Neural crest cell (in vitro differentiated cells): ENCODE measurements at places on chromosomes 6 and 20.

DNA sequence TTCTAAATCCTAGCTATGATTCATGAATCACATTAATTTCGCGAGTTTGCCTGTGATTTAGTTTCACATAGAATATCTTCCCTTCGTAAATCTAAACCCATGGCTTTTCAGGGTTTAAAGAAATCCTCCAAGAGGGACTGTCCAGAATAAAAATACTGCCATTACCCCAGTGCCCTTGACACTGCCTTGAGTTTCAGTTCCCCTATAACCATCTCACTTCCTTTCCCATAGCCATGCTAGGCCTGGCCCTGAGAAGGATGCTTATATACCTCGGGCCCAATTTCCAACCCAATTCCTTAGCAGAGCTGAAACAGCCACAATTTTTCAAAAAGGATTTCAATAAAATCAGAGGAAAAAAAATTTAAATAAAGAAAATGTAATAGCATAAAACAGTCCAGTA is 697.3 kb downstream of the FRK start:
- DNase-seq, result no peak

DNA sequence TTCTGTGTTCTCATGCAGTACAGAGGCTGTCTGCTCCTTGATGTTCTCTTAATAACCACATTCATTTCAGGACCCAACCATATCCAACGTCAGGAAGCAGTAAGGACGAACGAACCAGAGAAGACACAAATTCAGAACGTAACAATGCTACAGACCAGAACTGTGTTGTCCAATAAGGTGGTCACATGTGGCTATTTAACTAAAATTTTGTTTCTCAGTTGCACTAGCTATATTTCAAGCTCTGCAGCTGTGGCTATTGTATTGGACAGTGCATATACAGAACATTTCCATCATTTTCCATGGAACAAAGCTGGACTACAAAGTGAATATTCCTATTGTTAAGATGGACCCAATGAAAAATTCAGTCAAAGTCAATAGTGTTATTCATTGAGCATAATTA is 27.0 kb downstream of the MAP7 start:
- no peak for DNase-seq

DNA sequence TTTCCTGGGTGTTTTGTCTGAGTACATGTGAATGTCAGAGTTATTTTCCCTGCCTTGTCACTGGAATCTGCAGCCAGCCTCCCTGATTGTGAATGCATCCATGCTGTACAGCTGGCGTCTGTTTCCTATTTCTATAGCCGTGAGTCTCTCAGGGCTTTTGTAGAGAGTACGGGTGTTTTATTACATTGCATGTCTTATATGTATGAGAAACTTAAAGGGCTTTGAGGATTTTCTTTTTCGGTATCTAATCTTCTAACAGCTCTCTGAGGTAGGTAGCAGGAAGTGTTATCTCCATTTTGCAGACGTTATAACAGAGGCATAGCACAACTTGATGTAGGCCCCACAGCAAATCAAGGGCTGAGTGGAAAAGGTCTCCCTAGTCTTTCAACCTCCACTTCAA is 272.9 kb downstream of the PRL start:
- DNase-seq, result no peak

DNA sequence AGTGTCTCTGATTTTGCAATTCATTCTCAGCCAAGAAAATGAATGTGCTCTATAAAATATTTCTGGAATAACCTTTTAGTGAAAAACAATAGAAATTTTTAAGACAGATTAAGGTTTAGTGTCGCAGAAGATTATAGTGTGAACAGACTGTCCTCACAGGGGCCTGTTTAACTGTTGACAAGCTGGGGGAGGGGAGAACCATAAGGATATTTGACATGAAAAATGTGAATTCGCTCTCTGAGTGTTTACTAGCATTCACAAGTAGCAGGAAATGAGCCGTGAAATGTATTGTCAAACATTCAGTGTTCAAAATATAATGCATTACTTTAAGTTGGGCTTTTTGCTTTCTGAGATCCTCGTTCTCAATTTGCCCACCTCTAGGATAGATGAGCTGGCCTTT is 134.8 kb upstream of the TSHZ2 start:
- DNase-seq, result no peak

- DNase-seq, result no peak
These were observed 2.8 kb downstream of the UNC5CL start for GRCh38 chr6:41036186-41036585.

GRCh38 chr20:49009899-49010631 is 36.0 kb upstream of the CSE1L start:
- no peak for DNase-seq

DNA sequence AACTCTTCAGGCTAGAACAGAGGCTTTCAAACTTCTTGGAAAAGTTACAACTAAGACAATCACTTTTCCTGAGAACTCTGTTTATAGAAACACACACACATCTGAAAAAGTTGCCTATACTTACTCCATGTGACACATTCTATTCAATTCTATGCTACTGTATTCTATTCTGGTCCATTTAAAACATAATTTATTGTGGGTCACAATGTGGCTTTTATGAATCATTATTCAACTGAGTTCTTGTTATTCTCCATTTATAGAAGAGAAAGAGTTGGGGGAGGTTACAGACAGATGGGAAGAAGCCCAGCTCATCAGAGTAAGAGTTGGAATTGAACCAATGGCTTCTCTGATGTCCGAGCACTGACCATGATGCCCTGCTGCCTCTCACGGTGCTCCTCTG is 21.6 kb upstream of the BCAS1 start:
- DNase-seq, result no peak

DNA sequence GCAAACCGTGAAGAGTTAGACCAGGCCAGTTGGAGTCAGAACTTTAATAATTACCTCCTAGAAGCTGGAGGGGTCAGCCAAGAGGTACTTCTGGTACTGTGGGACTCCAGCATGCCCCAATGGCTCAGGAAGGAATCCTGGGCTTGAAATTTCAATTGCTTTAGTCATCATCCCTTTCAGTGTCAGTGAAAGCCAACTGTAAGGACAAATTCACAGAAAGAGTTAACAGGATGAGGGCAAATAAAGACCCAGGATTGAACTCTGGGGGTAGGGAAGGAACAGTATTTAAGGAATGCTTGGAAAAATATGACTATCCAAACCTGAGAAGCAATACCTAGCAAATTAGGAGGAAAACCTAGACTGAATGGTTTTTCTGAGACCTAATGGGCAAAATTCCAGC is 735.1 kb upstream of the MARCKS start:
- DNase-seq, result no peak

GRCh38 chr20:7627734-7628663 is 312.3 kb downstream of the HAO1 start:
- DNase-seq, result no peak

DNA sequence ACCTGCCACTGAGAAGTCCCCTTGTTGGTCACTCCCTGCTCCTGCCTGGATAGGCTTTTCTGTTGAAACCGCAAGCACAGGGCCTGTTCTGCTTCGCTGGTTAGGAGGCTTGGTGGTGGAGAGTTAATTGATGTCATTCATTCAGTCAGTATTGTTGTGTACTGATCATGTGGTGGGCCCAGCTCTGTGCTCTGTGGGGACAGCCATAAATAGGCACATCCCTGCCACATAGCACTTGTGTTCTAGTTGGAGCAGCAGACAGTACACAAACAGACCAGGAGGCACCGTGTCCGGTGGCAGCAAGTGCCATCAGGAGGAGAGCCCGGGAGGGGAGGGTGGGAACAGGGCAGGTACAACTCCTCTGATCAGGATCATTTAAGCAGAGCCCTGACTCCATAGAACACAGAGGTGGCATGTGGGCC is 155.2 kb upstream of the INSM1 start:
- DNase-seq, result no peak

DNA sequence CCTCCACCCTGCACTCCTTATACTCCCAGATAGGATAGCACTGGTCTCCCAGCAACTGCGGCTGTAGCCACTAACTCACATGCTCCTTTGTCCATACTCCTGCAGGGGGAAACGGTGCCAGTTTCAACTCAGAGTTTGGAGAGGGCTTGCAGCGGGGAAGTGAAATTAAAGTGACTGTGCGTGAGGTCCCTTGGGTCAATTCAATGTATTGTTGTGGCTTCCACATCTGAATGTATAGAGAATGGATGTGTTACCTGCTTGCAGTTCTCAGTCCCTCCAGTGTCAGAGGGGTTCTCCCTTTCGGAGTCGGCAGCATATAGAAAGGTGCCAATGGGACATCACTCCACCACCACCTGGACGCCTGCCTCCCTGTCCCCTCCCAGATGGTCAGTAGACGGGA is 93.6 kb upstream of the CNKSR3 start:
- DNase-seq, result no peak

GRCh38 chr6:123913863-123914262 is 110.2 kb downstream of the NKAIN2 start:
- no peak for DNase-seq

- no peak for DNase-seq
These were observed 183.5 kb upstream of the OLIG3 start for GRCh38 chr6:137677709-137678108.

GRCh38 chr6:170227996-170228945 is 62.6 kb downstream of the DLL1 start:
- no peak for DNase-seq

- no peak for DNase-seq
These were observed 12.1 kb downstream of the SNX14 start for GRCh38 chr6:85581572-85581971.
